ENCODE measurements at places on chromosomes 6 and 20.

DNA sequence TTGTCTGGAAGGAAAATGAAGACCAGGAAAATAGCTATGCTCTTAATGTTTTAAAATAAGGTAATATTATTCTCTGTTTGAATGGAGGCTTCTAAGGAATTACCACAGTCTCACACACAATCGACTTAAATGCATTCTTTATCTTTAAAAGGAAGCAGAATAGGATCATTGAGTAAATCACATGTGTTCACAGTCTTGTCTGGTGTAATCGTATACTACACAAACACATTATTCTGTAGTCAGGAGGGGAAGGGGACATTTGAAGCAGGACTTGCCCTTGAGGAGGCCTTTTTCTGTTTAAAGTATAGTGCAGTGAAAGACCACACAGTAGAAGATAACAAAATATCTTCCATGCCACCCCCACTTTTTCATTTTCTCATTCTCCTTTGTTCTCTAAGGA, 20.6 kb upstream of the REV3L start:
- DNase-seq, result no peak

DNA sequence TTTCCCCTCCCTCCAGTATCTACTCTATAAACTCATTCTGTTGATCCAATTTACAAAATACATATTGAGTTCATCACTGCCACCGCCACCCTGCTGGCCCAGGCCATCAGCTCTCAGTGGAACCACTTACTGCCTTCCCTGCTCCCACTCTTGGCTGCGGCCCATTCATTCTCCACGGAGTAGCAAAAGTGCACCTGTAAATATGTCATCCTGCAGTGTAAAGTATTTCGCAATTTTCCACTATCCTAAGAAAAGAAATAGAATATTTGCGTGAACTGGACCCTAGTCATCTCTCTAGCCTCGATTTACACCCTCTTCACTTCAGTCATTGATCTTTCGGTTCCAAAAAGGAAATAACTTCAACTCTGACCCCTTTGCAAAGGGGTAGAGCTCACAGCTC, 258.3 kb upstream of the TFAP2D start:
- no peak for DNase-seq

DNA sequence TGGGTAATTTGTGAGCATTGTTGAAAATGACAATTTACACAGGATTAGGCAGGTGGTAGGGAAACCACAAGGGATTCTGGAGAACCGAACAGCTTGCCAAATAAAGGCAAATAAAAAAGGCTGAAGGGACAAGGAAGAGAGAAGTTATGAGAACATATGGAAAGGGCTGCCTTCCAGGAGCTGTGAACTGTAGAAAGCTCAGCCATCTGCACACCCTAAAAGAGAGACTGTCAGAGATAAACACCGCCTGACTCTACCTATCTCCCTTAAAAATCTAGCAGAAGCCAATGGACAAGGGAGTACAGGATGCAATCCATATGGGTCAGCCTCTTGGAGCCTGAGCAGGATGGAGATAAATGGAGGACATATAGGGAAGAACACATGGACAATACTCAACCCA, 12.7 kb upstream of the SLC17A1 start:
- DNase-seq, result no peak

- DNase-seq, result no peak
Observed at GRCh38 chr6:108321253-108321747, 26.4 kb downstream of the AFG1L start.

- DNase-seq, result no peak
Observed at GRCh38 chr6:11854408-11855165, 76.0 kb upstream of the ADTRP start.

DNA sequence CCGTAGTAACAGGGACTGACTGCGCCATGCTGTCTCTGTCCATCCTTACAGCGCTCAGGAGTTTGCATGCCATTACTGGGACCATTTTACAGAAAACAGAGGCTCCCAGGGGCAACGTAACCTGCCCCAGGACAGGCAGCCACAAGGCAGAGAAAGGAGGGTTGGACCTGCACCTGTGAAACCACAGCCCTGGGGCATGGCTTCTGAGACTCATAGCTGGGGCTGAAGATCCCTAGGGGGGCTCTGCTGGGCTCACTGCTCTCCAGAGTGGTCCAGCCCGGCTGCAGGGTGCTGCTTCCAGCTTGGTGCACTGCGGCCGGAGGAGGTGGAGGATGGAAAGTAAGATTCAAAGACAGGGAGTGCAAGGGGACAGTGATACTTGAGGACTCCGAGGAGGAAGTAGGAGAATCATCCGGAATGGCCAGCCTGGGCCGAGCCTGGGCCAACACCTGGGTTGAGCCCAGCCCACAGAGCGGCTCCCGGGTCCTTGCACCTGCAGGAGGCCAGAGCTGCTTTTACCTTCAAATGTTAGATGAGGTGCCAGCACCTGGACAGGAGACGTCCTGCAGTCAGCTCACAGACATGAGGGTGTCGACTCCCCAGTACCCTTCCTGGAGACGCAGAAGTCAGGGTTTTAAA, 183.2 kb downstream of the CDH4 start:
- DNase-seq, result no peak

DNA sequence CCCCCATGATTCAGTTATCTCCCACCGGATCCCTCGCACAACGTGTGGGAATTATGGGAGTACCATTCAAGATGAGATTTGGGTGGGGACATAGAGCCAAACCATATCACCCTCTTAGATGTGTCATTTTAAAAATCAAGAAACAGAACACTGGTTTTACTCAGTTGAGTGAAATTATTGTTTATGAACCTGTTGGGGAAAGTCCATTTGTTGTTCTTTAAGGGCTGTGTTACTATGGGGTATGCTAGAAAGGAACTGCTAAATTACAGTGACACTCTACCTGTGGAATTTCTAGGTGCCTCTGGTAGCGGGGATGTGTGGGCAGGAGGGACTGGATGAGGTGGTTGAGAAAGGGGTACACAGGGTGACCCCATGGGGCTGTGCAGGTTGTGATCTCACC, 28.9 kb downstream of the STX11 start:
- DNase-seq, result no peak

- no peak for DNase-seq
Observed at GRCh38 chr6:107235511-107235910, 120.2 kb upstream of the BEND3 start.

DNA sequence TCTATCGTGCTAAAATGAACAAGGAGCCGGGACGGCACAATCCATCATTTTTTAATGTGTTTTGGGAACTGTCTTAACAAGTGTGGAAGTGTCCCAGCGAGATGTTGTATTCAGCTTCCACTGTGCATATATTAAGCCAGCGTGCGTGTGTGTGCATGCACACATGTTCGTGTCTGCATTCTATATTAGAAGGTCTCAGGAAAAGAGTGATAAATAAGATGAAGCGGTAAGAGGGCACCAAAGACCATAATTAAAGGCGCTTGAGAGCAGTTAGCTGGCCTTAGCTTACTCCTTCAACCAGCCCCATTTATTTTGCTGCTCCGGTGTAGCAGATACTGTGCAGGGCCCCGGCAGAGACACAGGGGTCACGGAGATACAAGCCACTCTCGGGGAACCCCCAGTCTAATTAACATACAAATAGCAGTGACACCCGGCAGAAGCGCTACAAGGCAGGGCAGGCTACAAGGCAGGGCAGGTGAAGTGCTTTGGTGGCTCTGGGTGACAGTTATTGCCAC, 206.5 kb upstream of the RREB1 start:
- no peak for DNase-seq

- no peak for DNase-seq
Observed at GRCh38 chr6:70186461-70186860, 116.4 kb downstream of the COL9A1 start.

- DNase-seq, result no peak
Observed at GRCh38 chr6:149373511-149373910, 26.6 kb upstream of the SUMO4 start.

DNA sequence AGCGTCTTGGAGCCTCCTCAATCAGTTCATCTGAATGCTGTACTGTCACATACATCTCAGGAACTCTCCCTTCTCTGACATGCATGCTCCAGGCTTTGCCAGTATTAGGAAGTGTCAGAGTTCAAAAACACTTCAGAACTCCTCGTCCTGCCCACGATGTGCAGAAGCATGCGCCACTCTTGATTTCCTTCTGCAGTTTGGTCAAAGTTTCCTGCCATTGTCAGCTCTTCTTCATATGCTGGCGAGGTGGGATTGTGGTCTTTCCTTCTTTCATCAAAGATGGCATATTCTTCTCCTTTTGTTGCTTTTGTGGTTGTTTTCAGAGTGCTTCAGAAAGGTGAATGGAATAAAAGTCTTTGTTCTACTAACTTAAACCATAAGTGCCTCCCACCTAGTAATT, 21.0 kb downstream of the SLC13A3 start:
- DNase-seq, result no peak

DNA sequence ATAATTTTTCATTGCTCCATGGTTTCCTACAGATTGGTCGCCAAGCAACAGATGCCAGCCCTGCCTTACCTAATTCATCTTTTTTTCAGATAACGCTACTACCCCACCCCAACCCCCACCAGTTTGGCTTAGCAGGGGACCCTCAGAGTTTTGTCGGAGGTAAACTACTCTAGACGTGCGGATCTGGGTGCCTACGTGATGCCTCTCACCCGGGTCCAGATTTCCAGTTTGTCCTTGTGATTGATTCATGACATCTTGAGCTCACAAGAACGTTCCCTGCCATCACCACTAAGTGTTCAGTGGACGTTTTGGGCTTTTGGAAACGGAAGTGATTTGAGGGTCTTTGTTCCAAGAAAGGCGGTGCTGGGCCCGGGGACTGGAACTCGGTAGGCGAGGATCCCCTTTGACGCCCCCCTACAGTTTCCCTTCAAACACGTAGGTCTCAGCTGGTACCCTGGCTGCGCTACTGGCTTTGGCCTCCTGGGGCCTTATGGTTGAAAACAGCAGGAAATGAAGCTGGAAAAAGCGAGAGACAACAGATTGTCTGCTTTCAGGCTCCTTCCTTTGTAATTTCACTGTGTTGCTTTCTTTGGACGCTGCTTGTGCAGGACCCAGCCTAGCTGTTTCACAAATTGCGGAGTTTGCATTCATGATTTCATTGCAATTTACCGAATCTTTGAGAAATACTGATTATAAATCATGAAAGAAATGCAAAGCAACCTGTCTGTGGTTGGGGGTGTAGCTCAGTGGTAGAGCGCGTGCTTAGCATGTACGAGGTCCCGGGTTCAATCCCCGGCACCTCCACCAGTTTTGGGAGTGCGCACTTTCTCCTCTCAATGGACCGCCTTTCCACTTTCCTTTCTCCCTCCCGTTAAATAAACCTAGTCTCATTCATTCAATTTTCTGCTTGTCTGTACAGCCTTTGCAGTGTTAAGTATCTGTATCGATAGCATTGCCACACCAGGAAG, 81.0 kb downstream of the GPX5 start:
- DNase-seq, result no peak

GRCh38 chr20:13105039-13105438, 96.3 kb downstream of the SPTLC3 start:
- no peak for DNase-seq

DNA sequence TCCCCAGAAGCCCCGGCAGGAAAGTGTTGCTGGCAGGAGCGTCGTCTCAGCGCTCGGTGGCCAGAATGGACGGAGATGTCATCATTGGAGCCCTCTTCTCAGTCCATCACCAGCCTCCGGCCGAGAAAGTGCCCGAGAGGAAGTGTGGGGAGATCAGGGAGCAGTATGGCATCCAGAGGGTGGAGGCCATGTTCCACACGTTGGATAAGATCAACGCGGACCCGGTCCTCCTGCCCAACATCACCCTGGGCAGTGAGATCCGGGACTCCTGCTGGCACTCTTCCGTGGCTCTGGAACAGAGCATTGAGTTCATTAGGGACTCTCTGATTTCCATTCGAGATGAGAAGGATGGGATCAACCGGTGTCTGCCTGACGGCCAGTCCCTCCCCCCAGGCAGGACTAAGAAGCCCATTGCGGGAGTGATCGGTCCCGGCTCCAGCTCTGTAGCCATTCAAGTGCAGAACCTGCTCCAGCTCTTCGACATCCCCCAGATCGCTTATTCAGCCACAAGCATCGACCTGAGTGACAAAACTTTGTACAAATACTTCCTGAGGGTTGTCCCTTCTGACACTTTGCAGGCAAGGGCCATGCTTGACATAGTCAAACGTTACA, 817 bp downstream of the GRM1 start:
- no peak for DNase-seq

- no peak for DNase-seq
Observed at GRCh38 chr6:6884193-6884627, 223.6 kb upstream of the RREB1 start.

GRCh38 chr20:36090223-36090622, 64.3 kb upstream of the EPB41L1 start:
- no peak for DNase-seq

GRCh38 chr6:143561105-143561704, 49.7 kb upstream of the FUCA2 start:
- DNase-seq, result no peak

DNA sequence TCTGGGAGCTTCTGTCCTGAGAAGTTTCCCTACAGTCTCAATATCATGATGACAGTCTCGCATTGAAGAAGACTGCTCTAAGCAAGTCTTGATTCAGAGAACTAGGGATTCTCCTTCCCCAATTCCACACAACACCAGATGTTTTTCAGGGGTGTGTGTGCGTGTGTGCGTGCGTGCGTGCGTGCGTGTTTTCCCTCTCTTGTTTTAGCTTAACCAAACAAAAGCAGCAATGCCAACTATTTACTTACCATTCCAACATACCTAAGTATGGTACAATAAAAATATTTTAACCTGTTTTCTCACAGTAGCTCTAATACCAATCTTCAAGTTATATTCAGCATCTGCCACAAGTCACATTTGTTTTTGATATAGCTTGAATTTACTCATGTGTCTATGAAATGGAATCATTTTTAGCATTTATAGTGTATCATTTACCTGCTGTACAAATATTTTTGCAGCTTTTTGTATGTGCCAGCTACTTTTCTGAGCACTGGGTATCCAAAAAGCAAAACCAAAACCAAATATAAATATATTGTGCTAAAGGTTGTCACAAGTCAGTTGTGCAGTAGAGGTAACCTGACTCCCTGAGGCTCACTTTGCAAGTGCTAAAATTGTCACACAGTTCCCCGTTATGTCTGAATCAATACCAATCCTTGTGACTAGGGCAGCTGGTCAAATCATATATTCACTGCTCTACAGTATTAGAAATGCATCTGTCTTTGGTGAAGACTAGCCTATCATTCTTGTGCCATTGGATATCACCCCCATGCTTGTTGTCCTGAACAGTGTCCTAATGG, 21.7 kb upstream of the MYLIP start:
- no peak for DNase-seq

DNA sequence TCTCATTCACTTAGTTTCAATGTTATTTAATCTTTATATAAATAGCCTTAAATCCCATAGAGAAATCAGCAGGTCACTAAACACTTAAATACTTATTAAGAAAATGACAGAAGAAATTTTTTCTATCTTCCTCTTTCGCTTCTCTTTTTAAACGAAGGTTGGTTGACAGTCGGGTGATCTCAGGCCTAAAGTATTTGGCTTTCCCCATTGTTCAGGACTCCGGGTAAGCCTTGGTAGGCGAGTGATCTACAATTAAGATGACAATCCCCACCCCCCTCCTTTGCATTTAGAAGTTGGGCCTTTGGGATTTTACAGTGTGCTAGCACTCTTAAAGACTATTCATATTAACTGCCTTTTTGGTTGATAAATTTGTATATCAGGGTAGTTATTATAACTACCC, 19.7 kb upstream of the UTRN start:
- DNase-seq, result no peak

GRCh38 chr6:98486057-98486456, 348.3 kb upstream of the POU3F2 start:
- no peak for DNase-seq
